ENCODE measurements at places on chromosomes 11 and 22.

GRCh38 chr11:45394294-45395085 lies 108.3 kb upstream of the SYT13 start:
- no peak for DNase-seq

DNA sequence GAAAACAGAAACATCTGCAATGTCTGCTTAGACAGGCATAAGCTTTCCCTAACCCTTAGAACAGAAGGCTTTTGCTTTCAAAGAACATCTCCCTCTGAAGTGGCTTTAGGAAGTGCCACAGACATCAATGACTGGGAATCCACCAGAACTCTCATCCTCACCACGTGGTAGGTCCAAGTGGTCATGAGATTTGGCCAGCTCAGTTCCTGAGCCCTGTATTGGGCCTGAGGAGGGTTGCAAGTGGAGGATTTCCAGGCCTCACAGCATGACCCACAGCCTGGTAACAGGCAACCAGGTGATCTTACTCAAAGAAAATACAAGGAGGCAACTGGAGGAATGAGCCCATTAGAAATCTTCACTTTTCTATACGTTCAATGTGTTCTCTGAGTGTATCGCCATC lies 1.6 kb downstream of the CASP1 start:
- DNase-seq, result no peak

DNA sequence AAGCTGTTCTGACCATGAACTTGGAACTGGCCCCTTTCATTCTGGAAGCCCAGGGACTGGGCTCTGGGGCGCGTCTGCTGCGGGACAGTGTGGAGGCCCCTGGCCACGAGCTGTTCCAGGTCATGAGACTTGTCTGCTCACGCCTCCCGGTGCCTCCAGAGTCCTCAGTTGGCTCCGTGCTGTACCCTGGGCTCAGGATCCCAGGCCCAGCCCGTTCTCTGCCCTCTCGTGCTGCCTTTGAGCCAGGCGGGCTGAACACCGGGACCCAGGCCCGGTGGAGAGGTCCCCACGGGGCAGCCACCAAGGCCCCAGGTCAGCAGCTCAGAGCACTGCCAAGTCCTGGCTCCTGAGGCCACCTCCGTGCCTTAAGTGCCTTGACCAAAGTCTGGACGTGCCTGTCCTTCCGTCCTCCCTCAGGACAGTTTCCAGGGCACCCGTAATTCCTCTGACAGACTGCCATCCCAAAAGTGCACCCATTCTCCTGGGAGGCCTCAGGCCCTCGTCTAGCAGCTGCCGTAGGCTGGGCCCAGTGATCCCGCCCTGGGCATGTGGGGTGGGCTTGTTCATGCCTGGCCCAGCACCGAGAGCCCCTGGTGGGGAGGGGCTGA lies 36.3 kb upstream of the PPARA start:
- DNase-seq, result no peak

GRCh38 chr11:131674051-131674755 lies 303.8 kb downstream of the NTM start:
- no peak for DNase-seq

DNA sequence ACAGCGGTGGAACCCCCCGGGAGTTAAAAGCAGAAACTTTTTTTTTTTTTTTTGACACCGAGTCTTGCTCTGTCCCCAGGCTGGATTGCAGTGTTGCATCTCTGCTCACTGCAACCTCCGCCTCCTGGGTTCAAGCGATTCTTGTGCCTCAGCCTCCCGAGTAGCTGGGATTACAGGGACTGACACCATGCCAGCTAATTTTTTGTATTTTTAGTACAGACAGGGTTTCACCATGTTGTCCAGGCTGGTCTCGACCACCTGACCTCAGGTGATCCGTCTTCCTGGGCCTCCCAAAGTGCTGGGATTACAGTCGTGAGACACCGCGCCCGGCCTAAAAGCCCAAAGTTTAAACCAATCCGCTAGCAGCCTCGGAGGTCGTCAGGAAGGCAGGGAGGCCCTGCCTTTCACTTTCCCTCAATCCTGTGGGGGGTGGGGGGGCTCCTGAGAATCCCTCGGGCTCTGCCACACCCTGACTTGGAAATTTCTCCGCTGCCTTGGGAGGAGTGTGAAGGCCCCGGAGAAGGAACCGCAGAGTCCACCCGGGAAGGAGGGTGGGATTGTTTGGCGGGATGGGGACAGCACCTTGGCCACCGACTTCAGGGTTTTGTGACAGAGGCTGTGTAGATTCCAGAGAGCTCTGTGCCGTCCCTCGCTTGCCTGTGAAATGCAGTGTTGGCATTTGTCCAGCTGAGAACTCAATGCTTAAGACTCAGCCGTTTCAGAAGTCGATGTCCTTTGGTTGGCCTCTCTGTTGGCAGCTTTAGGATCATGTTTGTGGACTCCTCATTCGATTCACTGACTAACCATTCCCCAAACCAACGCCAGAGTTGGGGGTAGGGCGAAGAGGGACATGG lies 1.0 kb downstream of the ARHGAP8 start:
- DNase-seq, result no peak

DNA sequence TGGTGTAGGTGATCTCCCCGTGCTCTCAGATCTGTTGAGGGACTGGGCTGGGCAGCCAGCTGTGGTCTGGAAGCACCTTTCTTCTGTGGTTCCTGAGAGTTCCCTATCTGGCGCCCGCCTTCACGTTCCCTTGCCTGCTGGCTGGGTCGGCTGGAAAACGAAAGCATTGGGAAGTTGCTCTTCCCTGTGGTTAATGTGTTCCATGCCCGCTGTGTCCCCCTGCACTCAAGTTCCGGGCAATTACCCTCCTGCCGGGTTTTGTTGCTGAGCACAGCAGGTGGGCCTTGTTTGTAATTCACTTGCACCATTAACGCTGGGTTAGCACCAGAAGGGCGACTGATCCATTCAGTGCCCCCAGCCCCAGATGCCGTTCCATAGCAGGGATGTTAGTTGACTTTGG lies 134.1 kb downstream of the GRIK4 start:
- DNase-seq, result no peak

DNA sequence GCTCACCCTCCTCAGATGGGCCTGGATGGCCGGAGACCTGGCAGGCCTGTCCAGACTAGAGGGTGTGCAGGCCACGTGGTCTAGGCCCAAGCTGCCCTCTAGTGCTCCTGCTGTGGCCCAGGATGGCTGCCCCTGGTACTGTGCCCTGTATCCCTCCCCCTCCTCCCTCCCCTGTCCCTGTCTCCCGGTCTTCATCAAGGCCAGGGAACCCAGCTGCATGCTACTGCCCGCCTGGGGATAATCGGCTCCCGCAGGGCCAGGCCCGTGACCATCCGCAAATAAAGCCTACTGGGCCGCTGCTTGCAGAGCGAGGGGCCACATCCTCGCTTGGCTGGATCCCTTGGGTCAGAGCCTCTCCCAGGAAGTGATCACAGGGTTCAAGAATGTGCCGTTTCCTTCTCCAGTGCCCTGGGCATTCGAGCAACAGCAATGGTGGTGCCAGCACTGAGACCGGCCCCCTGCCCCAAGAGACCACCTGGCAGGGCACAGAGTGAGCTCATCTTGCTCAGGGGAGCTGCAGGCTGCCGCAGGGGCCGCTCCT lies 51.1 kb downstream of the WNT7B start:
- DNase-seq, result no peak

- no peak for DNase-seq
These were observed 198.3 kb downstream of the GRIK4 start for GRCh38 chr11:120709808-120710207.
